AG09319 (cell line): ENCODE measurements at places on chromosomes 11 and 22.
A peak's percentile ranks its signal among the peaks of the same experiment; 100 is the strongest.

DNA sequence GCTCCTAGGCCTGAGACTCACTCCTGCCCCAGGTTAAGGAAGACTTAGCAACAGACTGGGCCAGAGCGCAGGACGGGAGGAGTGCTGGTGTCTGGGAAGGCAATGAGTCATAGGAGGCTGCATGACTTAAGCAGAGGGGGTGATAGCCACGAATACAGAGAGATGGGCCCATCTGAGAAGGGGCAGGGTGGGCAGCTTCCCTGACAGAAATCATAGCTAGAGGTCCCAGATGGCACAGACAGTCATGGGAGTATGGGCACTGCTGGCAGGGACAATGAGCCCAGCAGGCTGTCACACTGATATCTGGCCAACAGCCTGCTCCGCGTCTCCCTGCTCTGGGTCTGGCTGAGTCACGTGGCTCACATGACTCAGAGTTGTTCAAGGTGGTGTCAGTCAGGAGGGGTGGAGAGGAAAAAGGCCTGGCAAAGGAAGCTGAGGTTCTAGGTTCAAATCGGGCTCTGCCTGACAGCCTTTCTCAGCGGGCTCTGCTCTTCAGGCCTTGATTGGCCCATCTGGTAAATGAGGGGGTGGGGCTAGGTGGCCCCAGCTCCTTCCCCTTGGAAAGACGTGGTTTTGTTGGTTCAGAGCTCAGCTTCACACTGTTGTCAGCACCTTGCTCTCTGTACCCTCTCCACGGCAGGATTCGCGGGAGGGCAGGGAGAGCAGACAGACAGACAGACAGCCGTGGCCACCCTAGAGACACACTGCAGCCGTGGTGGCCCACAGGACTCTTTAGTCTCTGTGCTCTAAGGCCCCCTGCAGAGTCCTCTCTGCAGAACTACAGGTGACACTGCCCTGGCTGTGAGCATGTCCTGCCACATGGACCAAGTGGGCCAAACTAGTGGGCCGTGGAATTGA, 47.8 kb downstream of the DBX1 start:
- peak; percentile 73 for DNase-seq

- no peak for DNase-seq
These were observed 36.0 kb downstream of the TTLL1 start for GRCh38 chr22:43053176-43053575.

DNA sequence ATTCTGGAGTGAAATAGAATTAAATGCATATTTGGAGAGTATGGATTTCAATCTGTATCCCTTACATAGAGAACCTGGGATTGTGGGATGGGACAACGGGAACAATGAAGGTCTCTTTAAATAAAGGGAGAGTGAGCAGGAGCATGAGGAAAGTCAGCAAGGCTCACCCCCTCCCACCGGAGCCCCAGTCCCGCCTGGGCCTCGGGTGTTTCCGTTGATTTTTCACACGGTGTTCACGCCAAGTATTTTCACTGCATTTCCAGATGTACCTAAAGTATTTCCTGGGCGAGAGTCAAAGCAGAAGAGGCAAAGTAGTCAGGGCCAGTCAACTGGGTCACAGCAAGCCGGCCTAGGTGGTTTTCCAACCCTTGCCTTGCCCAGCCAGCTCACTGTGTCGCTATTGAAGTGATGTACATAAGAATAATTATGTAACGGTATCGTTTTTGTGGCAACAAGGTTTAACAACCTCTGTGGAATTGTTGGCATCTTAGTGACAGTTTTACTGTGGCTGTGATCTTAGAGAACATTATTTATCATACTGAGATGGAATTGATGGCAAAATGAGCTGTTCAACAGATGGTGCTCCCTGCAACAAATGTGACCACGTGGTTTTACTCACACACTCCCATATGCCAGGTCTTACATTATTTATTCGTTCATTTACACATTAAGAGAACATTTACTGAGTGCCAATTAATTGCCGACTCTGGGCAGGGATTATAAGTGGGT, 177.3 kb downstream of the ADAMTS15 start:
- DNase-seq, result no peak

DNA sequence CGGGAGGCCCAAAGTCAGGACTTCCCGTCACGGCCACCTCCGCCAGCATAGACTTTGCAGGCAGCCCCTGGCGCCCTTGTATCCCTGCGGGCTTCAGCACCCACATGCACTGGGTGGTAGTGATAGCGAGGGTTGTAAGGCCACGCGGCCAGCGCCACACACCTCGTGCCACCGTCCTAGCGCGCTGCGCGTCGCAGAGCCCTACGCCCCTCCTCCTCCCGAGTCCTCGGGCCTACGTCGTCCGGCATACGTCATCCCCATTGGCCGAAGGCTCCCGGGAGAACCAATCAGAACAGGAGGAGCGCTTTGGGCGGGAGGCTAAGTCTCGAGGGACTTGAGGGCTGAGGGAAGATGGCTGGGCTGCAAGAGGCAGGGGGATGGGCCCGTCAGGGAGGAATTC, 1.3 kb upstream of the BTBD18 start:
- no peak for DNase-seq

GRCh38 chr11:117717485-117718314, 79.3 kb downstream of the DSCAML1 start:
- no peak for DNase-seq

GRCh38 chr11:81220146-81220895, 1513.3 kb downstream of the FAM181B start:
- DNase-seq, result no peak

GRCh38 chr11:2931771-2932738, 2.8 kb upstream of the PHLDA2 start:
- DNase-seq, result no peak

GRCh38 chr11:107682171-107682570, 29.7 kb downstream of the SLN start:
- DNase-seq, result no peak

- DNase-seq, result no peak
These were observed 2.7 kb downstream of the DCDC1 start for GRCh38 chr11:31366795-31367194.

- DNase-seq, result no peak
These were observed 531 bp downstream of the GRIK4 start for GRCh38 chr11:120511820-120512738.

DNA sequence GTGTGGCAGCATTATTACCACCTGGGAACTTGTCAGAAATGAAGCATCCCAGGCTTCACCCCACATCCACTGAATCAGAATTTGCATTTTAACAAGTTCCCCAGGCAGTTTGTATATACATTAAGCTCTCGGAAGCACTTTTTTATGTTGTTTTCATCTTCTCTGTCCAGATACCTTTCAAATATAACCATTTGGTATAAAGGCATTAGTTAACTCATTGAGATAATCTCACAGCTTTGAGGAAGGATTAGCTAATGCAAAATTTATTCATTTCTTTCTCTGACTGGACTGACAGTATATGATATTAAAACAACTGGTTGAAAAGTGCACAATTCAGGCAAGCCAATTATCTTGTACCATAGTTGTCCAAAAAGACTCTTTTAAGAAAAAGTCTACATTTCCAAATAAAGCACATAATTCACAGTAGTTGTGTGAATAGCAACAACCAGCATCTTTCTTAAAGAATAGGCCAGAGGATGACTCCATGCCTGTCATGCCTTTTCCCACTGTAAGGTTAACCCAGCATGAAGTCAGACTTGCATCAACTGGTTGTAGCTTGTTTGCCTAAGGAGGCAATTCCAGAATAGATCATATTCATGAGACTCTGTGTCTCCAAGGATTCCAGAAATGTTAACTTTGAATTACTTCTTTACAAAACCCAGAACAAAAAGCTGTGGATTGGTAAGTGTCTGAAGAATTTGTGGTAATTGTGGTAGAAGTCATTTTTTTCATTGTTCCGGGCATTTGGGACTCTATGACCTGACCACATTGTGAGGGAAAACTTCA, 254.3 kb upstream of the SESN3 start:
- DNase-seq, result no peak

GRCh38 chr11:70524096-70524922, 126.0 kb downstream of the CTTN start:
- no peak for DNase-seq

DNA sequence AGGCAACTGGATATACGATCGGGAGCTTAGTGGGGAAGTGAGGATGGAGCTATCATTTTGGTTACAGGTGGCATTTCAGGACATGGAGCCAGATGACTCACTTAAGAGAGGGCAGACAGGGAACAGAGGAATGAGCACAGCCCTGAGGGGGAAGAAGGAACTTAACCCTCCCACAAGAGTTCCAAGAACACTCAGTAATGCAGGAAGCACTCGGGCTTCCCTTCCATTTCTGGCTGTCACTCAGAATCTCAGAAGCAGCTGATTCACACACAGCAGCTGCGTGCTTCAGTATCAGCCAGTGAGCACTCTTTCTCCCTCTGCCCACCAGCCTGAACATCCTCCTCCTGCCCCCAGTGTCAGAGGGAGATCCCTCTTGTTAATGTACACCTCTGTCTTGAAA, 34.8 kb downstream of the EFCAB6 start:
- peak; percentile 48 for DNase-seq

- DNase-seq, result no peak
These were observed 217.5 kb downstream of the DDX10 start for GRCh38 chr11:108882211-108882831.

DNA sequence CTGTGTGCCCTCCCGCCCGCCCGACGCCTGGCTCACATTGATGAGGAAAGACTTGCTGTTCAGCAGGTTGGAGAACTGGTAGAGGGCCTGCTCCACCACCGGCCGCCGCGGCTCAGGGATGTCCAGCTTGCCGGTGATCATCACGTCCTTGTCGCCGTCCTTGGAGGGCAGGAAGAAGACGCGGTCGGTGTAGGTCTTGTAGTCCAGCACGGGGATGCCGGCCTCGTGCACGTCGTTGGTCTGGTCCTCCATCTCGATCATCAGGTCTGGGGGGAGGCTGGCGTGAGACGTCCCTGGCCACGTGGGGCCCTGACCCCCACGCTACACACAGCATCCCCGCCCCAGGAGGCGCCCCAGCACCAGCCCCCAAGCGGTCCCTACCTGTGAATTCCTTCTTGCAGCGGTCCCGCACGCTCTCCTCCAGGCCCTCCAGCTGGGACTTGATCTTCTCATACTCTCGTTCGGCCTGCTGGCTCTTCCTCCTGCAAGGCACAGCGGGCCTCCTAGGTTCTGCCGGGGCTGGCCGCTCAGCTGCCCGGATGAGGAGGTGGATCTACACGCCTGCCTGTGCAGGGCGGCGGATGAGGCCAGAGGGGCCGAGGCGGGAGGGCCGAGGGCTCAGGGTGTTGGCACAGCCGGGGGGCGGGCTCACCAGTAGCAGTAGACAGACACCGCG, 10.7 kb upstream of the MAPK11 start:
- DNase-seq, result no peak

GRCh38 chr11:134781380-134781866, 369.4 kb upstream of the B3GAT1 start:
- DNase-seq, result no peak

GRCh38 chr11:27358296-27358695, 4.7 kb downstream of the CCDC34 start:
- no peak for DNase-seq

- peak; percentile 82 for DNase-seq
These were observed 4.4 kb upstream of the MMP1 start for GRCh38 chr11:102802341-102802740.

DNA sequence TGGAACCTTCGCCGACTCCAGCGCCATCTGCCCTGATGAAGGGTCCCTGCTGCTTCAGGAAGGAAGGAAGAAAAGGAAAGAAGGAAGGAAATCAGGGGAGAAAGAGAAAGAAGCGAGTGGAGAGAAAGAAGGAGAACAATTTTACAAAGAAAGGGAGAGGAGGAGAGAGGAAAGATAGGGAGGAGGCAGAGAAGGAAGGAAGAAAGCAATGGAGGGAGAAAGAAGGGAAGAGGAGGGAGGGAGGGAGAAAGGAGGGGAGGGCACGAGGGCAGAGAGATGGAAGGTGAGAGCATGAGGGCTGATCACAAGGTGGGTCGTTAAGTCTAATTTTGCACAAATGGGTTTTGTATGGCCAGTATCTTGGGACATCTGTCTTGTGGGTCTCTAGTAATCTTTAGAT, 39.2 kb downstream of the PARVA start:
- DNase-seq, result no peak

DNA sequence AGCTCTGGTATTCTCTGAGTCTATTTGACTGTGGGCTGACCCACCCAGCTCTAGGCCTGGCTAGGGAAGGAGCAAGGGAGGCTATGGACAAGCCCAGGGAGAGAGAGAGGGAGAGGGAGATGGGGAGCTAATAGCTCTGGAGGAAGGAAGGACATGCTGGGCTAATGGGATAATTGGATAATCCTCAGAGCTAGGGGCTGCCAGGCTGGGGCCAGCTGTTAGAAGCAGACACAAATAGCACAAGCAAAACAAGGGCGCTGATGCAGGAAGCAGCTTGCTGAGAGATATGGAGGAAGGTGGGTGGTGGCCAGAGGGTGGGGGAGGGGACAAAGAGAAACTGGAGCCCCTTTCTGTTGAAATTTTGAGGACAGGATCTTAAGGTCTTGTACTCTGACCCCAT, 23.2 kb downstream of the ADORA2A start:
- DNase-seq, result no peak

GRCh38 chr11:76838678-76839068, 22.0 kb upstream of the ACER3 start:
- no peak for DNase-seq

DNA sequence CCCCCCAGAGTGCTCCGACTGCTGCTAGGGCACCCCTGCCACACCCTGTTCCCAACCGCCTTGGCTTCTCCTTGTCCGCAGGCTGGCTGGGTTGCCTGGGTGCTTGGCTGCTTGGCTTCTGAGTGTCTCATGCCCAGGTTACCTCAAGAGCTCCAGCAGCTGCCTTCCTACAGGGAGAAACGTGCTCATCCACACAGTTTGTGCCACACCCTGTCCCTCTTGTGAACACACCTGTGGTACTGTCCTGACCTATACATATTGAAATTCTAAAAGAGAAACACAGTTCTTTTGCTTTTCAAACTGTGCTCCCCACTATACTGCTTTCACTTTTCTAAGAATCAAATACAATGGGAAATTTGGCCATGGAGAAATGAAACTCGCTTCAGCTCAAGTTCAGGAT, 191.4 kb downstream of the DBX1 start:
- no peak for DNase-seq

DNA sequence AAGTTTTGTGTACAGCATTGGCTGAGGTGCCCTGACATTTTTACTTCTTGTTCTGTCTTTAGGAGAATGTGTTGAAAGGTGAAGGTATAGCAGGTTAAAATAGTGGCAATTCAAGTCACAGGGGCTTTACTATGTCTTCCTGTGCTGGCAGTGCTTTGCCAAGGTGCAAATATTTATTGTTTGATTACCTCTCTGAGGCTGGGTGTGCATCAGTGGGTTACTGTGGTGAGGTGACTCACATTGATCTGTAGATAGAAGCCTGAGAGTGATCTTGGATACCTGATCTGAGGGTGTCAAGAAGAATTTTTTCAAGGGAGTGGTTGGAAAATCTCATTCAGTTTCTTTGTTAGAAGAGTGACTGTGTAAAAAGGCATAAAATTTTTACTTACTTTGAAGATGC, 90.0 kb downstream of the ARHGAP42 start:
- DNase-seq, result no peak

- DNase-seq, result no peak
These were observed 345.3 kb upstream of the NCAM1 start for GRCh38 chr11:112615891-112616290.
